ENCODE measurements at places on chromosomes 7 and 10.

- no peak for DNase-seq
Measured at GRCh38 chr7:22875470-22875869, 52.8 kb upstream of the TOMM7 start.

- no peak for DNase-seq
Measured at GRCh38 chr7:67692425-67692824, 695.8 kb downstream of the TYW1 start.

DNA sequence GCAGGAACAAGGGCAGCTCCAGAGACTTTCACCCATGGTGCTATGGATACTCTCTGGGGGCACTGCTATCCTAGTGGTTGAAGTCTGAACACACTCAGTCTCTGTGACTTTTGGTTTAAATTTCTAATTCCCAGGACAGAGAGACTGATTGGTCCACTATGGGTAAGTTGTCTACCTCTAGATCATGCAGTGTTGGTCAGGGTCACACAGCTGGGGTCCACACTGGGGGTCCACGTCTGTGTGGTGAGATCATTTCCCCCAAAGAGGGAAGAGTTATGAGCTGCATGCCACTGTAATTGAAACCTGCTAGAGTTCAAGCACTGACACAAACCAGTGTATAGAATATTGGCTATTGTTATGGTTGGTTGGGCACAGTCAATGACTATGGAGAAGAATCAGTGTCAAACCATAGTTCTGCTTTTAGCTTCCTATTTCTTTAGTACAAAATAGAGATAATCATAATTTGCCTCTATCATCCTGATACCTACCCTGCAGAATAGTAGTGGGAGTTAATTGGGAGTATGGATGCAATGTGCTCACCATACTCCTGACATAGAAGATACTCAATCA is 101.6 kb downstream of the PRTFDC1 start:
- no peak for DNase-seq

GRCh38 chr10:101297901-101298486 is 56.0 kb upstream of the BTRC start:
- DNase-seq, result peak; percentile 68

DNA sequence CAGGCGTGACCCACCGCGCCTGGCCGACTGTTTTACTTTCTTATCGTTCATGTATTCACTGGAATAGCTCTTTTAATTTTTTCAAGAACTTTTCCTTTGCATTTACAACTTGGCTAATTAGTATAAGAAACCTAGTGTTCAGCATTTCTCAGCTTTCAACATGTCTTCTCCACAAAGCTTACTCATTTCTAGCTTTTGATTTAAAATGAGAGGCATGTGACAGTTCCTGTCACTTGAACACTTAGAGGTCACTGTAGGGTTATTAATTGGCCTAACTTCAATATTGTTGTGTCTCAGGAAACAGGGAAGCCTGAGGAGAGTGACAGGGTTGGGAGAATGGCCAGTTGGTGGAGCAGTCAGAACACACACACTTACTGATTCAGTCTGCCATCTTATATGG is 125.1 kb upstream of the GPR22 start:
- no peak for DNase-seq

All from K562 (cell line).